ENCODE measurements at places on chromosomes 5 and 9. TPM values are rescaled to one million over a fixed set of nuclear protein-coding genes. Genes with fewer than 3 reads are reported as not detected.

DNA sequence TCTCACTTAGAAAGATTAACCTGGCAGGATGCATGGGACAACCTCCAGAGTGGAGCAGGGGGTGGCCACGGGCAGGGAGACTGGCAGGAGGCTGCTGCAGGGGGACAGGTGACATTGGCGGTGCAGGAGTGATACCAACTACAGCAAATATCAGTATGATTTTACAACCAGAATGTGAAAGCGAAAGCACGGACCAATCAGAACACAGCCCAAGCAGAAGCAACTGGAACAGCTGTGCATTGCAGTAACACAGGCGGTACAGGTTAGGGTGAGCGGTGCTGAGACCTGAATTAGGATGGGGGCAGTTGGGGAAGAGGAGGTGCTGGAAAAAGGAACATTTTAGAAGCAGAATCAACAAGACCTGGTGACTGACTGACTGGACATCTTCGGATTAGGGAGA, 29.3 kb downstream of the POLR1E start:
- no peaks in the 10 kb centered on the region for H3K36me3 ChIP-seq
- no peak overlapping the region for H3K27ac ChIP-seq
- no peaks in the 10 kb centered on the region for H3K4me1 ChIP-seq
- no peaks in the 10 kb centered on the region for H3K27me3 ChIP-seq

- H3K27me3 ChIP-seq: no peaks in the 10 kb centered on the region
- H3K4me3 ChIP-seq: no peak overlapping the region
- H3K4me1 ChIP-seq: peaks cover 2% of the 10 kb centered on the region
- H3K36me3 ChIP-seq: no peaks in the 10 kb centered on the region
- DNase-seq: no peak
Observed at GRCh38 chr9:4831944-4832343, 39.2 kb downstream of the RCL1 start.

- H3K27ac ChIP-seq: no peak overlapping the region
- no peaks in the 10 kb centered on the region for H3K36me3 ChIP-seq
- H3K4me3 ChIP-seq: no peak overlapping the region
- DNase-seq: no peak
Observed at GRCh38 chr9:4970970-4971641, 14.0 kb upstream of the JAK2 start.

- DNase-seq: no peak
- no peaks in the 10 kb centered on the region for H3K27me3 ChIP-seq
- H3K27ac ChIP-seq: no peak overlapping the region
Observed at GRCh38 chr9:134287591-134288491, 38.4 kb upstream of the RXRA start.

Gene WHRN
- total RNA-seq: 1.9 TPM
